ENCODE measurements at places on chromosomes 16 and 17.

GRCh38 chr17:73749337-73749823, 105.1 kb upstream of the SDK2 start:
- DNase-seq: no peak

GRCh38 chr17:45361451-45361850, 44.6 kb upstream of the MAP3K14 start:
- no peak for DNase-seq

- DNase-seq: no peak
Observed at GRCh38 chr17:57889892-57890856, 40.3 kb upstream of the MRPS23 start.

DNA sequence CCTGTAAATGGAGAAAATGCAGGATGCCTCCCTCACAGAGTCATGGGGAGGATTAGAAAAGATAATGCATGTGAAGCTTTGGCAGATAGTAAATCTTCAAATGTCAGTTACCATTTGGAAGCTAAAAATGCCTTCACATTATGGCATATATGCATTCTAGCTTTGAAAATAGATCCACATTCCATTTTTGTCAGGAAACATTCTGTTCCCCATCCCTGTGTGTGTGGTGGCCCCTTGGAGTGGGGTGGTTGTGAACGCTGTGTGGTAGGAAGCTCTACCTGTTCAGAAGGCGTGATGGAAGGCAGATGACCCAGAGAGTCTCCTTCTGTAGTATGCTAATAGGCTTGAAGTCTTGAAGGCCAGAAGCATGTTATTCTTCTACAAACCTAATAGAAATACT, 242.0 kb downstream of the HAPSTR1 start:
- no peak for DNase-seq

- DNase-seq: no peak
Observed at GRCh38 chr16:18582902-18583301, 21.0 kb upstream of the NOMO2 start.
